ENCODE measurements at places on chromosomes 2 and 18.

- DNase-seq, result no peak
These were observed 35.3 kb upstream of the SOS1 start for GRCh38 chr2:39156107-39156506.

DNA sequence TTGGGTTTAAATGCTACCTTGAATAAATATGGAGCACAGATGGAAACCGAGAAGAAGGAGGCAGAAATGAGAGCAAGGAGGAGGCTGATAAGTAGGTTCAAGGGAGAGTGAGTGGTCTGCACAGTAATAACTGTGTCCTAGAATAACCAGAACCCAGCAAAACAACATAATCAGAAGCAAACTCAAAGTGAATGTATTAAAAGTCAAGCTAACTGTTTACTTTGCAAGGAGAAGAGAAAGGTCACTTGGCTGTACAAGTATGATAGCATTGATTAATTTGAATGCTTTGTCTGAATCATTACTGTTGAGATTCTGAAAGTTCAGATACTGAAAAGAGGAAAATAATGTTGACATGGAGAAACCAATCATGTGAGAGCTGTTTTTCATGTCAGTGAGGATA, 258.8 kb downstream of the PLCL1 start:
- DNase-seq, result no peak

GRCh38 chr2:178927173-178927572, 120.0 kb upstream of the TTN start:
- DNase-seq, result no peak

DNA sequence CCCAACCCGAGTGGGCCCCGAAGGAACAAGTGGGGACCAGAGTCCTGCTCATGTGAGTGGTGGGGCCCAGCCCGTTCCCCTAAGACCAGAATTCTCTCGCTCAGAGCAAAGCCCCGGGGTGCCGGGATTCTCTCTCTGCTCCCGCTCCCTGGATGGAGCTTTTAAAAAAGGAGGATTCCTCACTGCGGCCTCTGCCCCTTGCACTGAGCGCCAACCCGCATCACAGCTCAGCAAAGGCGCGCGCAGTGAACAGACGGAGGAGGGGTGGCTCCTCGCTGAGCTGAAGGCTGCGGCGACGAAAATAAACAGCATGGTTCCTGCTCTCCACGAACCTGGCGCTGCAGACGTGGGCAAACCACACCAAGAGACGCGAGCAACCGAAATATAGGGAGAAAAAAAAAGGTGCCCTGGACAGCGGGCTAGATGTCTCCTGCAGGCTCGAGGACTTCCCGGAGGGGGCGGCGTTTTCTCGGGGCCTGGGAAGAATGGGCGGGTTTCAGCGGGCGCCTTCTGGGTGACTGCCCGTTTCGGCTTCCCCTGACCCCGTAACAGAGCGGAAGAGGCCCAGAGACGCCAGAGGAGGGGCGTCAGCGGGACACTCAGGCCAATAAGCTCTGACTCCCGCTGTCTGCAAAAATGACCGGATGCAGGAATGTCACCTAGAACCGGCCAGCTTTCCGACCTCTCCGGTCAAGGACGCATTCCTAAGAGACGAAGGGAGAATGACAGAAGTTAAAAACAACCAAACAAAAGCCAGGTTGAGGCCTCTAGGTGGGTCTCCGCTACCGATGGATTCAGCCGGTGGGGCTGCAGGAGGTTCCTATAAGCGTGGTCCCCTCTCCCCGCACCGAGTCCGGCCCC, 819 bp upstream of the KLF11 start:
- DNase-seq, result peak; percentile 26

DNA sequence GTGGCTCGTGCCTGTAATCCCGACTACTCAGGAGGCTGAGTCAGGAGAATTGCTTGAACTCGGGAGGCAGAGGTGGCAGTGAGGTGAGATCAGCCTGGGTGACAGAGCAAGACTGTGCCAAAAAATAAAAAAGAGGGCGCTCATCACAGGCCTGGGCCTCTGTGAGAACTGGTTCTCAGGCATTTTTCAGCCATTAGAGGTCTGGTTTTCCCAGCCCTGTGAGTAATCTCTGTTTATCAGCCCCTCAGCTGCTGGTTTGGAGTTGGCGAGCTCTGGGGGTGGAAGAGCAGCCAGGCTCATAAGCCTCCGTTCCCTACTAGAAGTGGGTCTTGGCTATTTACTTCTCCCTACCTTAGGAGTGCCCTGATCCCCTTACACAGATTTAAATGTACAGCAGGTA, 53.1 kb downstream of the CHRNA1 start:
- no peak for DNase-seq

DNA sequence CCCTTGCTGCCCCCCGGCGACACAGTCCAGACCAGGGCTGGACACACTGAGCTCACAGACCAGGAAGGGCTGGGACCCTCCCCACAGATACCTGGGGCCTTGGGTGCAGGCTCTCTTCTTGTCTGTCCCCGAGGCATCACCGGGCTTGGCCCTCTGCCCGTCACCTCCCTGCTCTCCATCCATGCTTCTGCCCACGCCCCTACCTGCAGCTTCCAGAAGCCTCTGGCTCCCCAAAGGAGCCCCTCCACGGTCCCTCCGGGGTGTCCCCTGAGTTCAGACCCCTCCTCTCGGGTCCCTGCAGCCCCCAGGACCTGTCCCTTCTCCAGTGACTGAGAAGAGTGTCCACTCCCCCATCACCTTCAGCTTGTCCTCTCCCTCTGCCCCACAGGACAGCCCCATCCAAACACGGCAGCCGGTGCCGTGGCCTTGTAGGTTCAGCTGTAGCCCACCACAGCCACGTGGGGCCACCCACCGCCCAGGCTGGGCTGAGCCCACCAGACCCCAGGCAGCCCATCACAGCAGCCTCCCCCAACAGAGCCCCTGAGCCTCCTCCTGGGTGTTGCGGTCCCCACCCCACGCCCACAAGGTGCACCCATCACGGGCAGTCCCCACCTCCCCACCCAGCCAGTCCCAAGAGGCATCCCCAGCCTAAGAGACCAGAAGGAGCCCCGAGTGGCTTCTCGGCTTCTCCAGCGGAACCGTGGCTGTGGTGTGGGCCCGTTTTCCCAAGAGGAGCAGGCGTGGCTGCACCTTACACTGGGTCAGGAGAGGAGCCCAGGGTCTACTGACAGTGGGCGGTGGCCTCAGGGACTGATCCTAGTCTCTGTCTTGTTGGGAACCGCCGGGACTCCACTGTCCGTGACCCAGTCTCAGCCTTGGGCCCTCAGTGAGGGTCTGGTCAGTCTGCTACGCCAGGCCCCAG, 53.1 kb downstream of the RAMP1 start:
- no peak for DNase-seq

DNA sequence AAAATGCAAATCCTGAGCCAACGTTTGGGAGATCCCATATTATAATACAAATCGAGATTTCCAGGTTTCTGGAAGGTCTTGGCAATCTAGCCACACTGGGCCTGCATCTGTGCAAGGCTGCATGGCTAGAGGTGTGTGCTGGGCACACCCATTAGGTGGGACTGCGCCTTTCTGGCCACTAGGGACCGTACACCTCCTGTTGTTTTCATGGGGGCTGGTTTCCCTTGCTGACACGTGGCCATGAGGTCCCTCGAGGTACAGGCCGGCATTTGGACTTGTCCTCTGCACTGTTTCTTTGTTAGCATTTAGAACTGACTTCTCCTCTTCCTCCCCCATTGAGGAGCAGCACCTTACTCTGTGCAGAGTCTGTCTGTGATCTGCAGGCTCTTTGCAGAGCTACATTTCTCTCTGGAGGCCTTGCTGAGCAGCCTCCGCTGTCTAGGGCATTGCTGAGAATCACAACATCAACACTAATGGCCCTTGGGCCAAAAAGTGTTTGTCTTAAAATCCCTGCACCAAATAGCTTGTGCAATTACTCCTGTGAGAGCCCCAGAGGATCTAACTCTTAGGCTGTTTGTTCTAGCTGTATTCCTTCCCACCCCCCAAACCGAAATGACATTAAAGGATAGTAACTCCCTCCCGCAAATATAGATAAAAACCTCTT, 131.2 kb downstream of the NEDD4L start:
- no peak for DNase-seq

- no peak for DNase-seq
These were observed 25.7 kb upstream of the PLA2R1 start for GRCh38 chr2:160087854-160088745.

GRCh38 chr2:26769089-26769761, 5.1 kb downstream of the SLC35F6 start:
- no peak for DNase-seq

GRCh38 chr2:60481257-60481656, 72.2 kb downstream of the BCL11A start:
- DNase-seq, result no peak

DNA sequence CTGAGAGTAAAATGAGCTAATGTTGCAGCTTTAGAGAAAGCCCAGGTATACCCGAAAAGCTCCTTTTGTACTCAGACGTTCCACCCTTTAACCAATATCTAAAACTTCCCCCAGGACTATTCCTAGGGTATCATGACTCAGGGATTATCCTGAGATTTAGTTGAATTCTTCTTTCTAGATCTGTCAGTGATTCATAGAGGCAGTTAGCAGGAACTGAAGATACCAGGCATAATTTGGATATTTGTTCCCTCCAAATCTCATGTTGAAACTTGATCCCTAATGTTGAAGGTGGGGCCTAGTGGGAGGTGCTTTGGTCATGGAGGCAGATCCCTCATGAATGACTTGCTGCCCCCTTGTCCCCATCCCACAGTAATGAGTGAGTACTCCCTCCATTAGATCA, 161.2 kb upstream of the LRP1B start:
- no peak for DNase-seq

DNA sequence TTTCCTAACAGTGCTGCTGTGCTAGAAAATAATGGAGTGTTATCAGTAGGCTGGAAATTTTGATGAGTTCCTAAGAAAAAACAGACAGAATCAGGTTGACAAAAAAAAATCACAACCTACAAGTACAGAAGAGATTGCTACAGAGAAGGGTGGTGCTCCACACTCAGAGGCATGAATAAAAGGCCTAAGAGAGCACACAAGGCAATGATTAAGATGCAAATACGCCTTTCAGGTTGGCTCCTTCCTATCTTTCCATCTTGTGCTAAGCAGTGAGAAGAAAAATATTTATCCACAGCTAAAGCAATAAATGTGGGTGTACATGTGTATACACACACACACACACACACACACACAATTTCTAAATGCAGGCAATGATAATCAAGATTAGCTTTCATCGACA, 130.6 kb upstream of the UBE2E3 start:
- DNase-seq, result no peak

All from stimulated activated CD4-positive, alpha-beta T cell treated with anti-CD3 and anti-CD28 coated beads, Interleukin-12 subunit alpha, Interleukin-12 subunit beta, amount 100 ng/mL, for 24 hours (primary cell).